ENCODE measurements at places on chromosomes 7 and 10. TPM values are rescaled to one million over a fixed set of nuclear protein-coding genes. Genes with fewer than 3 reads are reported as not detected.

GRCh38 chr10:88522715-88523114, 60.4 kb downstream of the RNLS start:
- DNase-seq, result no peak

DNA sequence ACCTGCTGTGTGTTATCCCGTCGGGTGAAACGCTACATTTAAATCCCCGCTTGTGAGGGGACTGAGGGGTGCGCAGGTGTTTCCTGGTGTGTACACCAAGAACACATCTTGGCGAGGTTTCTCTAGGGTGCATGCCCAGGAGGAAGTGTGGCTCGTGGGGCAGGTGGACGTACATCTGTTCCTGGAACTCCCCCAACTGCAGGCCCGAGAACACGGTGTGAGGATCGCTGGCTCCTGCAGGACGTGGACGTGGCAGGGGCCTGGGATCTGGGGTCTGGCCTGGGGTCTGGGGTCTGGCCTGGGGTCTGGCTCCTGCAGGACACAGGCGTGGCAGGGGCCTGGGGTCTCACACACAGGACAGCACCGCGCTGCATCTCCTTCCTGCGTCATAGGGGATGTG, 10.1 kb downstream of the KNDC1 start:
- no peak for DNase-seq

DNA sequence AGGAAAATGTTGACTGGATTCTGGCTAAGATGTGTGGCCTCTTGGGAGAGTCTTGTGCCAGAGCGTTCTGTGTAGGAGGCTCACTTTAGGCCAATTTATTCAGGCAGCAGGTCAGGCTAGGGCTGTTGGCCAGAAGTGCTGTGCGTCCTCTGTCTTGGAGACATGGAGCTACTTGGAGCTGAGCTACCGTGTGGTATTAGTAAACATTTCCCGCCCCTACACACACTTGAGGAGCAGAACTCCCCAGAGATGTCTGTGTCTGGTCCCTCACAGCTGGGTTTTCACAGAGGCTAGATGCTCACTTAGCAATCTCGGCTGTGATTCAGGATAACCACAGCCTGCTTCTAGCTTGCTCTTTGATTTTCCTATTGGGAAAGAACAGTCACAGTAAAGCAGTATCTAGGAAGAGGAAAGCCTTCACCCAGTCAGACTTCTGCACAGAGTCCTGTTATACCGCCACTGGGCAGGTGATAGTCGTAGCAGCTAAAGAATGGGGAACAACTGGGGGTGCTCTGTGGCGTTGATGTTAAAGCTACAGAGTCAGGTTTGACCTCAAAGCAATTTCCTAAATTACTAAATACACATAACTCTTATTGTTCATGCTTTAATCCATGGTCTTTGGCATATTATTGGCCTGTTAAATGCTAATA, 86.7 kb downstream of the MDFIC start:
- DNase-seq, result no peak

DNA sequence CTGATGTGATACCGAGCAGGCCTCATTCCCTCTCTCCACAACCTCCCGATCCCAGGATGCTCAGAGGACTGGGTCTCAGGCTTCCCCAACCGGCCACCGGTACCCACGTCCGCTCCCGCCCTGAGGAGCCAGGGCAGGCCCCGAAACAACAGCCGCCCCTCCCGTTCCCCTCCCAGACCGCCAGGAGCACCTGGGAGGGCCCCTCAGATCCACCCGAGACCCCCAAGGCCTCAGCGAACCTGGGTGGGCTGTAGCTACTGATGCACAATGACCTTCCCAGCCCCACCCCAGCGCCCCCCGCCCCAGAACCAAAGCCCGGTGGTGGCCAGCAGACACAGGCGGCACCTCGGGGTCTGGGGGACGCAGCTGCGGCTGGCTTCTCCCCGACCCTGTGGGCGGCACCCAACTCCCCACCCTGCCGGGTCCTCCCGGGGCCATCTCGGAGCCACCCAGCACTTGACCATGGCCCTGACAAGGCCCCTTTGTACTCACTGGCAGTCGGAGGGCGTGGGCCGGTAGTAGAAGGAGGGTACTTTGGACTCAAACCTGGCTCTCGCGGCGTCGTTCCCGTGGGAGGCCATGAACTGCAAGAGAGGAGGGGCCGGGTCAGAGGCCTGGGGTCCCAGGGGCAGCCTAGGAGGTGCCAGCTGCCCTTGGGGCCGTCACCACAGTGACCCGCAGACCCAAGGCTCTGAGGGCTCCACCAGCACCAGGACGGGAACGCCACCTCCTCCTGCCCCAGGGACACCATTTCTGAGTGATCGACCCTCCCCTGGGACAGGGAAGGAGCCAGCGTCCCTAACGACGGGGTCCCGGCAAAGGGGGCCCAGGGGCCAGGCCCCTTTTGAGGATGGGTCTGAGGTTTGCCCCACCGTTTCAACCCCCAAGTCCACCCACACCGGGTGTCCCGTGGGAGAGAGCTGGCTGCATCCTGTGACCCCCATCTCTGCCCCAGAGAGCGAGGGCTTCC, 28.1 kb downstream of the ADAP1 start:
- DNase-seq, result no peak

DNA sequence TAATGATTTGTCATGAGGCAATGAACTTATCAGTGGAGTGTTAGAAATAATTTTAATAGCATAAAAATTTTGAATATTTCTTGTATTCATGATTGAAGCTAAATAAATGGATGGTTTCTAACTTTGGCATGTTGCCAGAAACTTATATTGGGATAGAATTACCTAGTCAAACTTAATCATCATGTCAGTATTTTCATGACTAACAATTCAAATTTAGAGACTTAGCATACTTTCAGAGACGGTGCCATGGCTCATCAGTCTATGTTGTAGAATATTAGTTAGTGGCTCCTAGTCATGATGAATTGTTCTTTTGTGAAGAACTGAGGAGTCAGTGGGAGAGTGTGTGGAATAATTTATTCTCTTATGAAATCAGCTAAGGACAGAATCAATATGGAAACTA, 599.6 kb upstream of the POT1 start:
- DNase-seq, result no peak

DNA sequence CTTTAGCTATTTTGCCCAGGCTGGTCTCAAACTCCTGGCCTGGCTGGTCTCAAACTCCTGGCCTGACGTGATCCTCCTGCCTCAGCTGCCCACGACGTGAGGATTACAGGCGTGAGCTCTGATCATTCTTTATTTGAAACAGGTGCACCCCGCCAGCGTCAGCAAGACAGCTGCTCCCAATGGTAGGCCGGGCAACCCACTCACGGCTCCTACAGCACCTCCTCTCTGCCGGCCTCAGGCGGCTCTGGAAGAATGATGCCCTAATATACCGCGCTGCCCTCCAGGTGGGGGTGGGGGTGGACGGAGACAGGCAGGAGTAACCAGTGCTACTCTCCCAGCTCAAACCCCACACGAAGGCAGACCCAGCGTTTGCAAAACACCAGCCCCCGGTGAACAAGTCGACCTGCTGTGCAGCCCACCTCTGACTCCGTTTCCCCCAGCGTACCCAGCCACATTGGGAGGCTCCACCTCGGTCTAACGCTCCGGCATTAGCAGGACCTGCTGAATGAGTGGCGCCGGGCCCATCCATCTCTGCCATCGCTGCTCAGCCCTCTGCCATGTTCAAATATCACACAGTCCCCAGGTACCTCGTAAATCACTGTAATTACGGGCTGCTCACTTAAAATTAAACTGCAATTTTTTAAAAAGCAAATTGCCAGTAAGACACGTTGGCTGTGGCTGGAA, 148.6 kb downstream of the ELFN1 start:
- DNase-seq, result no peak

GRCh38 chr7:2640482-2640830, 8.7 kb downstream of the TTYH3 start:
- no peak for DNase-seq

GRCh38 chr7:88806280-88807037, 10.9 kb upstream of the TEX47 start:
- DNase-seq, result no peak

DNA sequence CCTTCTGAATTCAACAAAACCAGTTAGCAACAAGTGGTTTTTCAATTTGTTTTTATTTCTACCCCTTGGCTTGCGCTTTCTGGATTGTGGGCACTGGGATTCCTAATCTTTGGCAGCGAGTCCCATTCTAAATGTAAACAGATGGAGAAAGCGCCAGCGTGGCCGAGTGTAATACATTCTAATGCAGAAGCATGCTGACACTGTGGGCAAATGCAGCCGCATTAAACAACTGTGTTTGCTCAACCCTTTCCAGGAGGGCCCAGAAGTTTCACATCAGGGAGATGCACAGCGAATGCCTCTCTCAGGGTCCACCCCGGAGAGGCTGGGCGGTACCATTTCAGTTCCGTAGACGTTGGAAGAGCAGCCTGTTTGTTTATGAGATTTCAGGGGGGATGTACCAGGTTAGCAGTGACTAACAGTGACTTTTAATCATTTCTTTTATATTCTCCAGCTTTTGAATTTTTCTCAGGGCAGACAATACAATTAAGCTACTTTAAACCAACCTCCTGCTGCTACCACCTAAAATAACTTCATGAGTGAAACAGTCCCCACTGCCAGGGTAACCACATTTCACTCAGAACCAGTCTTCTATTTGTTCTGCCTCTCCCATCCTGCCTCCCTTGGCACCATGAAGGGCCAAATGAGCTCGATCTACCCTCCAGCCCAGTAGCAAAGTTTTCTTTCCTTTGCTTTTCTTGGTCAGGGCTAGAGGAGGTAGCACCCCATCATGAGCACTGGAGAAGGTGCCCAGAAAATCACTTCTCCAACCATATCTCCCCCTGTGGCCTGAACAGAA, 164.2 kb upstream of the ITGB1 start:
- DNase-seq, result no peak

DNA sequence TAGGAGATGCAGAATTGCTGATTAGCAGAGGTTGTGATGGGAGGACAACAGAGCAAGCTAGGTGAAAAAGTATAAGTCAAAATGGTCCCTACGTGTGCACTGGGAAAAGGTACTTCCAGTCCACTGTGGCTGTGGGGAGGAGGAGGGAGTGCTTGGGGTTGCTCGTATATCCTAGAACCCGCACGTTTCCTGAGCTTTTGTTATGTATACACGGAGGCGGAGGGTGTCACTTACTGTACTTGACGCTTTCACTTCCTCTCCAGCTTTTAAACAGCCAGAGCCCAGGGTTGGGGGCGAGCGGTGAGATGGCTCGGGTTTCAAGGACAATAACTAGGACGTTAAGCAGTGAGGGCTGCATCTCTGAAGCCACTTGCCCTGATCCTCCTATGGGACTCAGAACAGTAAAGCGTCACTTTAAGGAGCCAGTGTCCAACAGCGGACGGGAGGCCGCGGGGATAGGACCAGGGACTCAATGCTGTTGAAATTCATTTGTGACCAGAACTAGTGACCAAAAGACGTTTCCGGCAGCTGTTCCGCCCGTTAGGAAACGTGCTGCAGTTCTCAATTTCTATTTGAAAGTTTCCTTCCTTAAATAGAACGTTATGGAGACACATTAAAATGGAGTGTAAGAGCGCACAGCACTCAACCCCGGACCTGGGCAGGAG, 985 bp upstream of the ETV1 start:
- DNase-seq, result peak; percentile 67

- DNase-seq, result no peak
Observed at GRCh38 chr10:4981722-4982471, 18.7 kb downstream of the AKR1C1 start.

- DNase-seq, result peak; percentile 5
Observed at GRCh38 chr7:45717537-45718235, 143.5 kb downstream of the ADCY1 start.

- DNase-seq, result no peak
Observed at GRCh38 chr7:91266067-91266688, 1.9 kb downstream of the FZD1 start.

DNA sequence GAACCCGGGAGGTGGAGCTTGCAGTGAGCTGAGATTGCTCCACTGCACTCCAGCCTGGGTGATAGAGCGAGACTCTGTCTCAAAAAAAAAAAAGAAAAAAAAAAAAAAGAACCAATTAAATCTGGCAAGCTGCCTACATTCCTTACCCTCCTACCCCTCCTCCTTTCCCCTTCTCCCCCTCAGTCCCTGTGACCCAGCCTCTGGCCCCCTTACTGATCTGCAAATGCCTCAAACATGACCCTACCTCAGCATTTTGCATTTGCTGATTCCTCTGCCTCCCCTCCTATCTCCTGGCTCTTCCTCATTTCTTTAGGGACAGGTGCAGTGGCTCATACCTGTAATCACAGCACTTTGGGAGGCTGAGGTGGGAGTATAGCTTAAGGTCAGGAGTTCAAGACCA, 19.3 kb downstream of the CDHR3 start:
- DNase-seq, result no peak

DNA sequence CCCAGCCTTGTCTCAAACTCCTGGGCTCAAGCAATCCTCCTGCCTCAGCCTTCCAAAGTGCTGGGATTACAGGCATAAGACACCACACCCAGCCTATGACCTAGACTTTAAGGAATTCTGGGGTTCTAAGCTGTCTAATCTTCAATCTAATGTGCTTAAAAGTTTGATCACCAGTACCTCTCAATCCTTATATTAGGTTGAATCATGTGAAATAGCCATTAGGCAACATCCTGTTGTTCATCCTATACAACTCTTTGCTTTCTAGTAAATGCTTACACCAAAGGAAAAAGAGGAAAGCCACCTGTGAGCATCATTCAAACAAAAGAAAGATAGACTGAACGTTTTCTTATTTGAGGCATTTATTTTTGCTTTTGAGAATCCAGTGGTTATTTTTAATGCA, 56.0 kb downstream of the ATOH7 start:
- no peak for DNase-seq

DNA sequence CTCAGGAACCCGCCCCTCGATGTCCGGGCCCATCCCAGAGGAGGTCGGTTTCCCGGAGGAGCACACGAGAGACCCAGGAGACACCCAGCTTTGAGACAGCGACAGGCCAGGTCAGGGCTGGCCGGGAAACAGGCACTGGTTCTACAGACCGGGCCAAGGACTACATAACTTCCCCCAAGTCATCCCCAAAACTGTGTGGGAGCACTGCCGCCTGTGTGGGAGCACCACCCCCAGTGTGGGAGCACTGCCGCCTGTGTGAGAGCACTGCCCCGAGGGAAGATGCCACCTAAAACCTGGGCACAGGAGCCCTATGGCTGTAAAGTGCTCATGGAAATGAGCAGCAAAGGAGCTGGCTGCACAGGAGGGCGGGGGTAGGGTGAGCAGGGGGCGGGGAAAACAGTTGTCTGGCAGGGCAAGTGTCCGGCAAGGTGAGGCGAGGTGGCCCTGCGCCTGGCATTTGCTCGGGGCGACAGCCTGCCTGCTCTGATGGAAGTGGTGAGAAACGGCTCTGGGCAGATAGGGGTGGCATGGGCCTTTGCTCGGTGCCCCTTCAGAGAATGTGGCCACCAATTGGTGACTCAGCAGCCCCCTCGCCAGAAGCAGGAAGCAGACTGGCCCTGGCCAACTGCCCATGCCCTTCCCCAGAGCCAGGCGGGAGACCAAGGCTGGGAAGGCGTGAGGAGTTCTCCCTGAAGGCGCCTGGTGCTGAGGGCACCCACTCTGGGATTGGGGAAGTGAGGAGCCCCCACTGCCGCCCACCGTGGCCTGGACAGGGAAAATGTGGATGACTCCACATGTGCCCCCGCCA, 26.2 kb downstream of the PAPOLB start:
- DNase-seq, result no peak

GRCh38 chr7:55642266-55642665, 70.0 kb upstream of the VOPP1 start:
- DNase-seq, result no peak

Gene GNAT3
- not detected for total RNA-seq

Gene HKDC1
- not detected for total RNA-seq

Gene TDRD1
- 0.27 TPM for total RNA-seq

Gene RFC2
- total RNA-seq, result 35.5 TPM
